Astrocyte of the hippocampus (primary cell): ENCODE measurements at places on chromosomes 4 and X.

GRCh38 chrX:123859409-123859845, 426 bp upstream of the XIAP start:
- no peak for DNase-seq

- DNase-seq, result peak; percentile 11
These were observed 98.5 kb upstream of the FAM47C start for GRCh38 chrX:36909676-36910030.

DNA sequence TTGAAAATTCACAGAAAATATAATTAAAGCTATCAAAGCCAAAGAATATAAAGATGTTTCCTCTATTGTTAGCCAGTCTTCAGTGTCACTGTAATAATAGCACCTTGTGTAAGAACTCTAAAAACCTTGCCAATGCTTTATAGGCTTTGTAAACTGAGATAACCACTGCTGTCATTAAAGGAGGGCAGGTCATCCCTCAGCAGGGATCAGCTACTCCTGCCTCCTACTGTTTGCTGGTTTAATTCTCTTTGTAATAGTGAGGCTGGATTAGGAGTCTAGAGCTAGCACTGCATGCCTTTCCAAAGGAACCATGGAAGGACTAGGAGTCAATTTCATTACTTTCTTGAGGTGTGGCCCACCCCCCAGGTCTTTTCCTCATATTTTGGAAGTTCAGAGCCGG, 46.2 kb downstream of the FHIP1A start:
- no peak for DNase-seq

GRCh38 chr4:55910140-55910539, 38.6 kb upstream of the CEP135 start:
- DNase-seq, result no peak

GRCh38 chr4:123945301-123945700, 548.7 kb downstream of the SPRY1 start:
- no peak for DNase-seq

- DNase-seq, result no peak
These were observed 987 bp downstream of the FREM3 start for GRCh38 chr4:143699331-143700045.

- peak; percentile 8 for DNase-seq
These were observed 883.3 kb downstream of the TRIML1 start for GRCh38 chr4:189022440-189023035.

DNA sequence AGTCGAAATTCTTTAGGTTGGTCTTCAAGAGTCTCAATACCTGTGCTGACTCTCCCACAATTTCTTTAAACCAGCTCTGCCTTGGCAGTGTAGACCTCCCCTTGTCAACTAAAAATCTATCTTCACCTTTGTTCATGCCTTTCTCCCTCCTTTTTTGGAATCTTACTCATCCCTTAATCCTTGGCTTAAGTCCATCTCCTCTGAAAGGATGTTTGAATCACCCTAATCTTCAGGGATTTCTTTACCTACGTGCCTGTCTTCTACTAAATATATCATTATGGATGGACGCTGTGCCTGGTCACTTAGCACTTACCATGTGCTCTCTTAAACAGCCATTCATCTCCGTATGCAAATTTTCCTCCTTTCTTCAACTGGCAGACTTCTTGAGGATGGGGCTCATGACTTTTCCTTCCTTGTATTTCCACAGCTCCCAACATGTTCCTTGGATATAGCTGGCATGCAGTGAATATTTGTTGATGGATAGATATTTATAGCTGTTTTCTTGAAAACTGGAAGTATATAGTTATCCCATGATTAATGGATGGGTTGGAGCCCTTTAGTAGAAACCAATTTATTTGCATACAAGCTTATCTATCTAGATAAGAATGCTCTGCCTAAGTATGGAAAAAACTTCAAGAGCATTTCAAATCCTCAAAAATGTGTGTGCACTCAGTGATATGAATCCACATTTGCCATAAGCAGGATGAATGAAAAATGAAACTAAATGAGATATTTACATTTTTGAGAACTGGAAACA, 166.6 kb downstream of the SPRY1 start:
- DNase-seq, result no peak

- DNase-seq, result no peak
These were observed 56.0 kb downstream of the SAT1 start for GRCh38 chrX:23838953-23839352.

- DNase-seq, result no peak
These were observed 5.5 kb upstream of the MMAA start for GRCh38 chr4:145613566-145614232.

- DNase-seq, result peak; percentile 29
These were observed 128.4 kb downstream of the REELD1 start for GRCh38 chr4:146342600-146343192.

DNA sequence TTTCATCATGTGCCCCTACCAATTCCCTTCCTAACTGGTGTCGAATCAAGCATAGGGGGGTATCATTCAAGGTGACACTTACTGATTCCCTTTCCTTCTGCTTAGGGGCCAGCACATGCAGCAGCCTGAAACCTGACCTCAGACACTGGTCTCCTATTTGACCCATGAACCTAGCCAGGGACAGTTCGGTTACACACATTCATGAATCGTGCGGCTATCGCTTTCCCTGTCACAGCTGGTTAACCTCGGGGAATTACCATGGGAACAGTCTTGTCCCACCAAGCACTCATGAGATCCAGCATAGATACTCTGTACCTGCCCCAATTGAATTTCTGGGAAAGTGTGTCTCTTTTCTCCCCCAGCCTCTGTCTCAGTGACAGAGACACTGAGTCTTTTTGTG, 140.4 kb downstream of the ZNF674 start:
- no peak for DNase-seq

DNA sequence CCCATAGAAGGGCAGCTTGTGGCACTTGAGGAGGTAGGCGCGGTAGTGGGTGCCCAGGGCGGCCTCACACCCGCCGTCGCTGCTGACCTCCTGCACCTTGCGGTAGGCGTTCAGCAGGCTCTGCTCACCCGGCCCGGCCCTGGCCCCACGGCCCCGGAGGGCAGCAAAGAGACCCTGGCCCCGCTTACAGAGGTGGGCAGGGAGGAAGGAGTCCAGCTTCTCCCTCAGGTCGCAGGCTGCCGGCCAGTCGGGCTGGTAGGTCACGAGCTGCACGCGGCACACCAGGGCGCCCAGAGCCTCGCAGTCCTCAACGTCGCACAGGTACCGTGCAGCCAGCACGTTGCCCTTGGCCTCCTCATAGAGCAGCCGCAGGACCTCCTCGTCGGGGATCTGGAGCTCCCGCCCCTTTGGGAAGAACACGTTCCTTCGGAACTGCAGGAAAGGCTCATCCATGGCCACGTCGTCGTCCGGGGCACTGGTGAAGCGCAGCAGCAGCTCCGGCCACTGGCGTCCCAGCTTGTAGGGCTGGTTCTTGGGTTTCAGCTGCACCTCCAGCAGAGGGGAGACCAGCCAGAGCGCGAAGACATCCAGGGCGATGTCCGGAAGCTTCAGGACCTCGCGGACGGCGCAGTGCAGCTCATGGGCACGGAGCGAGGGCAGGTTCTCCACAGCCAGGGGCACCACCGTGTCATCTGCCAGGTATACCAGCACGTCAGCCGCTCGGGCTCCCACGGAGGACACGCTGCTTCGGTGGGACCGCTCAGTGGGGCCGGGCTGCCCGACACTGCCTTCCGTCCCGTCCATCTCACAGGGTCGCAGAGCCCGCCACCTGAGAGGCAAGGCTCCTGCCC, 17.1 kb upstream of the LAS1L start:
- DNase-seq, result no peak
